CD4-positive, alpha-beta T cell treated with Interleukin-21 for 1 hour (primary cell): ENCODE measurements at places on chromosomes 5 and 9.

DNA sequence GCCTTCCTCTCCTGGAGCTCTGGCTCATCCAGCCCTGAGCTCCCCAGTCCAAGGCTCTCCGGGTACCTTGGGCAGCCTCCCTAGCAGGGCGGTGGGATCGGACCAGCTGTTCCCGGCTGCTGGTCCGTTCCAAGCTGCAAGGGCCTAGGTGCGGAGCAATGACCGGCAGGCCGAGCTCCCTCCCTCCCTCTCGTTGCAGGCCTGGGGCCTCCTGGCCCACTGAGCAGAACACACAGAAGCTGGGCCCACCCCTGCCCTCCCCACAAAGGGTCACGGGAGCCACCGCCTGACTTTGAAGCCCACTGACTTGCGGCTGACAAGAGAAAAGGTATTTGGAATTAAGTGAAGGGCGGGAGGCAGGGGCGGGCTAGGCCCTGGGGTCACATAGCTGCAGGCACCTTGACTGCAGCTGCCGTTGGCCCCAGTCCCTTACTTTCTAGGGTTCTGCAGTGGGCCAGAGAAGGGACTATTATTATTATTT is 104.7 kb upstream of the IER5L start:
- no peak for DNase-seq

- no peak for DNase-seq
These were observed 15.4 kb downstream of the FAM174A start for GRCh38 chr5:100550531-100551051.

- no peak for DNase-seq
These were observed 67.2 kb downstream of the MRPS30 start for GRCh38 chr5:44875661-44876605.

GRCh38 chr9:126084696-126085095 is 241.9 kb upstream of the MVB12B start:
- no peak for DNase-seq

DNA sequence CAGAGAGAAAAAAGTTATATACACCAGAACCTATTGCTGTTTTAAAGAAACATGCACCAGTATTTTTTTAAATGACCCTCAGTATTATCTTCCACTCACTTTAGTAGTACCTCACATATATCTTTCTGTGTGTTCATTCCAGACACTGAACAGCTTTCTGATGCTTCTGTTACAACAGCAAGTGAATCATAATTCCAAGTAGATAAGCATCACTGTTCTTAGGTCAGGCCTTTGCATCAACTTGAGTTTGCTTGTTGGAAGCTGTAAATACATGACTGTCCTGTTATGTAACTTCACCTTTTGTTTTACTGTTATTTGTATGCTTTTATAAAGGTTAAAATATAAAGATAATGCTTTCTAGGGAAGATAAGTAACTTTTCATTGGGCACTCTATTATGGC is 184.4 kb downstream of the ISL1 start:
- DNase-seq = no peak

- peak; percentile 53 for DNase-seq
These were observed 566 bp upstream of the FOCAD start for GRCh38 chr9:20683351-20684034.

DNA sequence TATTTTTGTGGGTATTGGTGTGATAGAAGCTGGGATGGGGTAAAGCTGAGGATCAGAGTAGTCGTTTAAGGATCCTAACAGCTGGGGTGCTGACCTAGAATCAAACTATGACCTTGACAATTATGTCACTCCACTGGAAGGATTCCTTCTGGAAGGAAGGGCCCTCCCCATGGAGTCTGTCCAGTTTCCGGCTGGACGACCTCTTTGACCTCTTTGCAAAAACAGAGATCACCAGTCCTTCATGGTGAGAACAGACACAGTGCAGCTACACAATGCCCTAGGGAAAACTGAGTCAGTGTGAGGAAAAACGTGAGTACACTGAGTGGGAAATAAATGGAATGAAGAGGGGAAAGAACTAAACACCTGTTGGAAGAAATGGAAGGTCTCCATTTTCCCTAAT is 445.6 kb downstream of the MAT2B start:
- no peak for DNase-seq
